H54 (cell line): ENCODE measurements at places on chromosomes 7 and 10.

GRCh38 chr7:103637726-103638125, 191.7 kb upstream of the SLC26A5 start:
- DNase-seq: no peak

DNA sequence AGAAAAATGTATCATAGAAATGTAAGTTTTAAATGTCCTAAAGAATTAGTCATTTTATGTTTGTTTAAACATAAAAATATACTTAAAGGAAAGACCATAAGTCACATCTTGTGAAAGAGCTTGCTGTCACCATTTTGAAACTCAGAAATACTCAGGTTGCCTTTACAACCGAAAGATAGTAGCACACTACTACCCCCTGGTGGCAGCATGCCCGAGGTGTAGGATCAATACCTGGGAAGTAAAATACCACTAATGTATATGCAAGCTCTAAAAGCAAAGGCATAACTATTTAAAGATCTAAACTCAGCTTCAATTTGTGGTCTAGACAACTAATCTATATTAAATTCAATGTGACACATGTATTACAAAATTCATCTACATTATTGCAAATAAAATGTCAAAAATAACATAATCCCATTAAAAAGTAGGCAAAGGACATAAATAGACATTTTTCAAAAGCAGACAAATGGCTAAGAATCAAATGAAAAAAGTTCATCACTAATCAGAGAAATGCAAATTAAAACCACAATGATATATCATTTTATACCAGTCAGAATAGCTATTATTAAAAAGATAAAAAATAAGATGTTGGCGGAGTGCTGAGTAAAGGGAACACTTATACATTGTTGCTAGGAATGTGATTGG, 47.7 kb upstream of the FGL2 start:
- DNase-seq: no peak

DNA sequence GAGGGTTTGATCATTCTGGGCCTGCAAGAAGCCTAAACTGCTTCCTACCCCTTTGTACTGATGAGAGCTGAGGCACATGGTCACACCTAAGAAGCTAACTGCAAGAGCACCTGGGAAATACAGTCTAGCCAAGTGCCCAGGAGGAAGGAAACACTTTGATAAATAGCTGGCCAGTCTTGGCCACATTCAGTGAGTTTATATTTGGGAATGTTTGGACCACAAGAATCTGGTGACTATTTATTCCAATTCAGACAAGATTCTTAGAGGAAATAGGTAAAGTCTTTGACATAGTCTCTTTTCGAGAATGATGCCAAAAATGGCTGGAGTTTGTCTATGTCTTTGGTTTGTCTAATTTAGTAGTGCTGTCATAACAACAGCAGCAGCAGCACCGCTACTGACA, 213.6 kb downstream of the KIF20B start:
- DNase-seq: no peak

DNA sequence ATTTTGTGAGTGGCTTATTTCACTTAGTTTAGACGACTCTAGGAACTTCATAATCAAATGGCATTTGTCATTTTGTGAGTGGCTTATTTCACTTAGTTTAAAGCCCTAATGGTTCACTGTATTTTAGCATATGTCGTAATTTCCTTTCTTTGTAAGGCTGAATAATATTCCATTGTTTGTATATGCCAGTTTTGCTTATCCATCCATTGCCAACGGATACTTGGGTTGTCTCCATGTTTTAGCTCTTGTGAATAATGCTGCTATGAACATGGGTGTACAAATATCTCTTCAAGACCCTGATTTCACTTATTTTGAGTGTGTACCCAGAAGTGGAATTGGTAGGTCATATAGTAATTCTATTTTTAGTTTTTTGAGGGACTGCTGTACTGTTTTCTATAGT, 31.8 kb downstream of the DOCK1 start:
- DNase-seq: no peak
